ENCODE measurements at places on chromosomes 5 and 9.
A peak's percentile ranks its signal among the peaks of the same experiment; 100 is the strongest.

GRCh38 chr9:136292591-136293448 lies 11.1 kb downstream of the CCDC187 start:
- H3K27ac ChIP-seq, result no peak overlapping the region
- peaks cover 6% of the 10 kb centered on the region for H3K4me1 ChIP-seq
- no peak overlapping the region for H3K4me3 ChIP-seq
- peaks cover 54% of the 10 kb centered on the region for H3K27me3 ChIP-seq

DNA sequence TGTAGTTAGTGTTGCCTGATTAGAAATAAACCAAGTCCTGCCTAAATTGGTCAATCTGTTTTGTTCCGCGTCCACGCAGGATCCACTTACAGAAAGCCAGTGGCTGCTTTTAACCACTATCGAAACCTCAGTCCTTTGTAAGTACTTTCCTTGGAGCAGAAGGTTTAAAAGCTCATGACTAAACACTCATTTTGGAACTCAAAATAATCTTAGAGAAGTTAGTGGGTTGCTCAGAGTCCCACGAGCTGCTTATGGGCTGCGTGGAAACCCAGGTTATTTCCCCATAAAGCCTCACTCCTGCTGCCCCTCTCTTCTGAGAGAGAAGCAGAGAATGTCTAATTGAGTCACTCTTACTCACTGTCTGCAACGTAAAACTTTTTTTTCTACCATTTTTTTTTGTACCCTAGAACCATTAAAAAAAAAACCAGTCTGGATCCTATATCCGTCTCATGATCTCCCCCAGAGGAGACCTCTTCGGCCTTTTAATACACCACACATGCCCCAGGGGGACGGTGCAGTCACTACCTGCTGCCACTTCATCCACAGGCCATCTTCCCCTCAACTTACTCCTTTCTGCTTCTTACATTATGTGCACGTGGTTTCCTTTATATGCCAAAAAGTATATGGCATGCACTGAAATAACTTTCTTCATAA lies 7.6 kb downstream of the BASP1 start:
- no peaks in the 10 kb centered on the region for H3K27me3 ChIP-seq
- no peak overlapping the region for H3K4me3 ChIP-seq
- peak overlapping the region; percentile 10 for H3K27ac ChIP-seq
- peak; percentile 67 for DNase-seq

DNA sequence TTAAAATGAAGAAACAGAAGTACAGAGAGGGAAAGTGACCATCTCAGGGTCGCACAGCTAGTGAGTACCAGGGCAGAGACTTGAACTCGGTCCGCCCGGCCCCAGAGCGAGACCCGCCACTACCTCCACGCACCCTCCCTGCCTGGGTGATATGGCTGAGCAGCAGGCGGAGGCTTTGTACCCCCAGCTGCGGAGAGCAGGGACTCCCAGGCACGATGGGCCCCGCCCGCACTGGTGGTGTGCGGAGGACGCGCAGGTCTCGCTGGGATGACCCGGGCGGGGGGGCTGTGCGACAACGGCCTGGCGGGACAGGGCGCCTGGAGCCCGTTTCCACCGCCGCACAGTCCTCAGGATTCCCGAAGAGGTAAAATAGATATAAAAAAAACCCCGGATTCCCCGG lies 64.7 kb upstream of the LARP1 start:
- no peak overlapping the region for H3K27ac ChIP-seq
- no peaks in the 10 kb centered on the region for H3K27me3 ChIP-seq
- no peak overlapping the region for H3K4me3 ChIP-seq
- no peak for DNase-seq
- H3K4me1 ChIP-seq, result peaks cover 5% of the 10 kb centered on the region

DNA sequence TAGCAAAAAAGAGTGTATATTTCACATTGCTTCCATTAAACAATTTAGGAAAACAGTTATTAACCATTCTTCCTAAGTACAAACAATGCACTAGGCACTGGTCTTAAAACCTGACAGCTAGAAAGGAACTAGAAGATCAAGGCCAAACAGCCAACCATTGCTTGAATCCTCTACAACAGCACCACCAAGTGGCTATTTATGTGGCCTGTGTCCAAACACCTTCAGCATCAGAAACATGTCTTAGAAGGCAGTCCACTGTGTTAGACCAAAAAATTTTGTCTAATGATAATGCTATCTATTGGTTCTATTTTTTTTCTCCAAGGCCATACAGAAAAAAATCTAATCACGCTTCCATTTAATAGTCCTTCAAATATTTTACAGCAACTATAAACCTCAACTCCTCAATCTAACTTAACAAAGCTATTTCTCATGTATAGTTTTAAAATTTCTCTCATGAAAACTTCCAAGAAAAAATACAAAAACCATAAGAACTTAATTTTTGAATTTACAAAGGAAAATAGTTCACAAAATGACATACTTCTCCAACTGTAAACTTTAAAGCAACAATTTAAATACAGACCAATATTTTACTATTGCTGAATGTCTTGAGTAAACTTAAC lies 36.1 kb downstream of the CAAP1 start:
- no peak overlapping the region for H3K4me3 ChIP-seq
- H3K36me3 ChIP-seq, result peaks cover 43% of the 10 kb centered on the region
- no peak overlapping the region for H3K27ac ChIP-seq
- DNase-seq, result peak; percentile 43
- no peaks in the 10 kb centered on the region for H3K4me1 ChIP-seq

GRCh38 chr9:102355982-102356381 lies 617.5 kb upstream of the GRIN3A start:
- no peaks in the 10 kb centered on the region for H3K4me1 ChIP-seq
- no peaks in the 10 kb centered on the region for H3K36me3 ChIP-seq
- H3K27ac ChIP-seq, result no peak overlapping the region
- no peak overlapping the region for H3K4me3 ChIP-seq
- no peaks in the 10 kb centered on the region for H3K27me3 ChIP-seq

GRCh38 chr9:99660191-99660636 lies 161.5 kb upstream of the NR4A3 start:
- H3K27ac ChIP-seq, result no peak overlapping the region
- no peaks in the 10 kb centered on the region for H3K4me1 ChIP-seq
- no peak overlapping the region for H3K4me3 ChIP-seq

DNA sequence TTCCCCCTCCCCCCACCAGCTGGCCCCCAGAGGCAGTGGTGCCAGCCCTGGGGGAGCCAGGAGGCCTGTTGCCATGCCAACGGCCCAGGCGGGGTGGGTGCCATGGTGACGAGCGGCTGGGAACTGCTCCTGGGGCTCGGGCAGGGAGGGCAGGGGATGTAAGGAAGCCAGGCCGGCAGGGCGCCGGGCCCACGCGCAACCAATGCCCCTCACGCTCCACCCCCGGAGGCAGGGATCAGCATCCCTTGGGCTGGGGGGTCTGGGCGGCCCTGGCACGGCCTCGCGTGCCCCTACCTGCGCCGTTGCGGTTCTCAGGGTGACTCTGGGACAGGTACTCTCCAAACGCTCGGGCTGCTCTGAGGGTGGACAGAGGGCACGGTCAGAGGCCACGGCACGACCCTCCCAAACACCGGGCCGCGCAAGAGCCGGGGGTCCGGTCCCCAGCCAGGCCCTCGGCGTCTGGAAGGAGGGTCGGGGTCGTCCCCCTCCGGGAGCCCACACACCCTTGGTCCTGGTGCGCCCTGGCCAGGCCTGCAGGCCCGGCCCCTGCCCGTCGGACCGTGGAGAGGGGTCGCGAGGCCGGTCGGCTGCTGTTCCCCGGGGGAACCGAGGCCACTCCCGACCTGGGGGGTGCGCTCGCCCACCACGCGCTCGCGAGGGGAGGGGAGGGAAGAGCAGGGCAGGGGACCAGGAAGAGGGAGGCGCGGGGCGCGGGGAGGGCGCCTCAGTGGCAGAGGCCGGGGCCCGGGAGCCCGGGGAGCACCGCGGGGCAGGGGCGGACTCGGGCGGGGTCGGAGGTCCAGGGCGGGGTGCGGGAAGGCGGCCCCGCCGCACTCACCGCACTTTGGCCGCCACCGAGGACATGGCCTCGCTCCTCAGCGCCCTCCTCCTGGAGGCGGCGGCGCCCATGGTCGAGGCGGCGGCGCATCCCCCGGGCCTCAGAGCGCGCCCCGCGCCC lies 661 bp downstream of the NSMF start:
- peaks cover 62% of the 10 kb centered on the region for H3K4me1 ChIP-seq
- DNase-seq, result peak; percentile 24
- H3K27ac ChIP-seq, result no peak overlapping the region
- H3K36me3 ChIP-seq, result peaks cover 19% of the 10 kb centered on the region
- H3K4me3 ChIP-seq, result peak overlapping the region; percentile 84
- no peaks in the 10 kb centered on the region for H3K27me3 ChIP-seq

GRCh38 chr9:126157826-126158587 lies 168.6 kb upstream of the MVB12B start:
- H3K27ac ChIP-seq, result no peak overlapping the region
- DNase-seq, result no peak
- peaks cover 2% of the 10 kb centered on the region for H3K4me1 ChIP-seq

DNA sequence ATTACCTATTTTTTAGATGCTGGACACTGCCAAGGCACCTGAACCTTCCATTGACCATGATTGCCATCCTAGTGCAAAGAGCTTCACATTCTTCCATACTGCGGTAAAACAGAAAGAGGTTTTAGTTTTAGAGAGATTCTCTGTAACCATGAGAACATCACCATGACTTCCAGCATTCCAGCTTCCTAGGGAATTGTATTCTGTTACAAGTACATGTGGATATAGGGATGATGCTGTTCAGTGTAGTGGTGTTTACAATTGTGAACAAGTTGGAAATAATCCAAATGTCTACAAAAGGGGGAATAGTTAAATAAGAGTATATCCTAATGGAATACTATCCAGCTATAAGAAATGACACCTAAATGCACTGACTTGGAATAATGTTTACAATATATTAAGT lies 22.4 kb downstream of the NIPSNAP3B start:
- DNase-seq, result no peak
- no peak overlapping the region for H3K4me3 ChIP-seq
- no peak overlapping the region for H3K27ac ChIP-seq
- no peaks in the 10 kb centered on the region for H3K27me3 ChIP-seq
- H3K4me1 ChIP-seq, result no peaks in the 10 kb centered on the region

DNA sequence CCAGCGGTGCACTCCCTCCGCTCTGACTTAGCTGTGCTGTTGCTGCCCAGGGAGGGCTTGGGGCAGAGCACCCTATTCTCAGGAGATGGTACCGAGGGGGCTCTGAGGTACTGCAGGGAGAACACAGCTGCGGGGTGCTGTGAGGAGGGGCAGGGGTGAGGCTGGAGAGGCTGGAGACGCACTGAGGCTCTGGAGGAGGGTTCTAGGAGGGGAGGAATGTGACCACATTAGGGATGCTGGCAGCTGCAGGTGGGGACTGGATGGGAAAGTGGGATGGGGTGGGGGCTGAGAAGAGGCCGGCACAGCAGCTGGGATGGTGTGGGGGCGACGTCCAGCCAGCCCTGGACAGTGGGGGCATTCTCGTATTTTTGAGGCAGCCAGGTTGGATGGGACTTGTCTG lies 20.9 kb downstream of the NCS1 start:
- DNase-seq, result no peak
- H3K4me1 ChIP-seq, result peaks cover 69% of the 10 kb centered on the region
- no peak overlapping the region for H3K27ac ChIP-seq
- H3K36me3 ChIP-seq, result no peaks in the 10 kb centered on the region

GRCh38 chr5:42842921-42843641 lies 31.4 kb upstream of the SELENOP start:
- no peaks in the 10 kb centered on the region for H3K36me3 ChIP-seq
- H3K27ac ChIP-seq, result no peak overlapping the region
- peak; percentile 24 for DNase-seq
- no peaks in the 10 kb centered on the region for H3K27me3 ChIP-seq
- peaks cover 2% of the 10 kb centered on the region for H3K4me1 ChIP-seq

- peaks cover 44% of the 10 kb centered on the region for H3K36me3 ChIP-seq
- H3K27me3 ChIP-seq, result no peaks in the 10 kb centered on the region
- H3K4me3 ChIP-seq, result no peak overlapping the region
- H3K27ac ChIP-seq, result no peak overlapping the region
- DNase-seq, result no peak
- peaks cover 17% of the 10 kb centered on the region for H3K4me1 ChIP-seq
These were observed 56.4 kb upstream of the GOLPH3 start for GRCh38 chr5:32230356-32231099.

DNA sequence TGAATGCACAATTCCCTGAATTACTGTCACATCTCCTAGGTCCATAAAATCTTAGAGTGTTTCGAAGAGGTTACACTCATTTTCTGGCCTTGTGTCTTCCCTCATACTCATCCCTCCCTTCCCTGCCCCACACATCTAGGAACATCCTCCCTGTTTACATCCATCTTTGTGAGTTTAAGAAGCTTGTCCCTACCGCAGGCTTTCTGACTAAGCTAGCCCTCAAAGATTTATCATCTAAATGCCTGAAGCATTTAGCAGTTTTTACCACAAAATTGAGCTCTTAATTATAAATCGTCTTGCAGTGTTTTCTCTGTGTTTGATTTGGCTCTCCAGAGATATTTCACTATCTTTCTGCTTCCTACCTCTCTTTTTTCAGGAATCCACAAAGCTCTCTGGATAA lies 374.8 kb downstream of the KIAA0825 start:
- no peak overlapping the region for H3K27ac ChIP-seq
- no peaks in the 10 kb centered on the region for H3K4me1 ChIP-seq
- H3K4me3 ChIP-seq, result no peak overlapping the region
- peak; percentile 7 for DNase-seq
- no peaks in the 10 kb centered on the region for H3K36me3 ChIP-seq
- no peaks in the 10 kb centered on the region for H3K27me3 ChIP-seq

DNA sequence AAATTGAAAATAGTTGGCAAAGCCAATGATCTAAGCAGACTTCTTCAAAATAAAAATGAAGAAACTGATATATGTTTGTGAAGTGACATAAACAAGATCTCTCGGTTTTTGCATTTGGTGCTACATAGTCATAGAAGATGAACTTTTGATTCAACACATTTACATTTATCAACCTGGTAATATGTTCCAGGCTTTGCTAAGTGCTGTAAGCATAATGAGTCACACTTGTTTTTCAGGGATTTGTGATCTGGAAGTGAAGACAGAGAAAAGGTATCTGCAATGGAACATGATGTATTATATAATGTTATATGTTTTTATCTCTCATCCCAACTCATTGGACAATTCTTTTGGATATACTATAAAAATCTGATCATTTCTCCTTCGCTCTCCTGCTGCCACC lies 801.4 kb downstream of the BRINP1 start:
- H3K4me3 ChIP-seq, result no peak overlapping the region
- H3K27me3 ChIP-seq, result no peaks in the 10 kb centered on the region
- no peaks in the 10 kb centered on the region for H3K36me3 ChIP-seq
- no peaks in the 10 kb centered on the region for H3K4me1 ChIP-seq
- no peak overlapping the region for H3K27ac ChIP-seq
- DNase-seq, result peak; percentile 6

GRCh38 chr5:56316299-56316994 lies 83.3 kb upstream of the ANKRD55 start:
- H3K27ac ChIP-seq, result no peak overlapping the region
- DNase-seq, result no peak
- no peaks in the 10 kb centered on the region for H3K27me3 ChIP-seq
- no peak overlapping the region for H3K4me3 ChIP-seq

GRCh38 chr5:103541569-103541968 lies 21.0 kb downstream of the NUDT12 start:
- H3K27me3 ChIP-seq, result no peaks in the 10 kb centered on the region
- H3K36me3 ChIP-seq, result no peaks in the 10 kb centered on the region
- H3K4me3 ChIP-seq, result no peak overlapping the region
- no peak for DNase-seq
